ENCODE measurements at places on chromosomes 16 and 17.
A peak's percentile ranks its signal among the peaks of the same experiment; 100 is the strongest.

DNA sequence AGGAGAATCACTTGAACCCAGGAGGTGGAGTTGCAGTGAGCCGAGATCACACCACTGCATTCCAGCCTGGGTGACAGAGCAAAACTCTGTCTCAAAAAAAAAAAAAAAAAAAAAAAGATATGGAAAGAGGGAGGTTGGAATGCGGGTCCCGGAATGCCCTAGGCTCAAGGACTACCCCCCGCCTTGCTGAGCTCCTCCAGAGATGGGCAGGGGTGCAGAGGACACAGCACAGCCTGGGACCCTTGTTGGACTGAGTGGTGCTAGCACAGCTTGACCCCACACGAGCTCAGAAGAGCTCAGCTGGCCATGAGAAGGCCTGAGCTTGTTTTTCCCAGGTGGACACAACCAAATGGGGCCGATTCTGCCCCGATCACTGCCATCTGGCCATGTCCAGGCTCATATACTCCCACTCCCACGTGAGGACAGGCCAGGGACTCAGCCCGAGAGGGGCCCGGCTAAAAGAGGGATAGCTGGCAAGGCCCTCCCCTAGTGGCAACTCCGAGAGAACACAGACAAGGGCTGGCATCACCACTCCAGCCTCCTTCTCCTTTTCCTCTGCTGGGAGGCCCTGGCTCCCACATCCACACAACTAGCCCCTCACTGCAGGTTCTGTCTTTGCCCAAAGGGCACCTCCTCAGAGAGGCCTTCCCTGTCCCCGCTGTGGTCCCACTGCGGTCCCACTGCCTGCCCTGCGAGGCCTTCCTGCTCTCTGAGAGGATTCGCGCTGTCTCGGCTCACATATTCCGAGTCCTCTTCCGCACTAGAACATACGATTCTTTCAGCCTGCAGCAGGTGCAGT lies 11.0 kb downstream of the SGCA start:
- no peaks in the 10 kb centered on the region for H3K36me3 ChIP-seq
- no peak for DNase-seq
- peak overlapping the region; percentile 67 for H3K27ac ChIP-seq
- H3K4me3 ChIP-seq, result no peak overlapping the region

GRCh38 chr17:69430488-69430887 lies 16.0 kb downstream of the MAP2K6 start:
- H3K36me3 ChIP-seq, result no peaks in the 10 kb centered on the region
- H3K27me3 ChIP-seq, result no peaks in the 10 kb centered on the region
- H3K4me1 ChIP-seq, result peaks cover 43% of the 10 kb centered on the region
- no peak overlapping the region for H3K4me3 ChIP-seq
- no peak overlapping the region for H3K27ac ChIP-seq

GRCh38 chr17:81254955-81255717 lies 16.0 kb downstream of the NDUFAF8 start:
- no peaks in the 10 kb centered on the region for H3K27me3 ChIP-seq
- H3K4me3 ChIP-seq, result no peak overlapping the region
- no peaks in the 10 kb centered on the region for H3K36me3 ChIP-seq
- peaks cover 41% of the 10 kb centered on the region for H3K4me1 ChIP-seq

GRCh38 chr16:54437921-54438320 lies 151.3 kb upstream of the IRX3 start:
- H3K27ac ChIP-seq, result no peak overlapping the region
- no peaks in the 10 kb centered on the region for H3K4me1 ChIP-seq
- no peak for DNase-seq
- H3K27me3 ChIP-seq, result peaks cover 22% of the 10 kb centered on the region
- no peak overlapping the region for H3K4me3 ChIP-seq

DNA sequence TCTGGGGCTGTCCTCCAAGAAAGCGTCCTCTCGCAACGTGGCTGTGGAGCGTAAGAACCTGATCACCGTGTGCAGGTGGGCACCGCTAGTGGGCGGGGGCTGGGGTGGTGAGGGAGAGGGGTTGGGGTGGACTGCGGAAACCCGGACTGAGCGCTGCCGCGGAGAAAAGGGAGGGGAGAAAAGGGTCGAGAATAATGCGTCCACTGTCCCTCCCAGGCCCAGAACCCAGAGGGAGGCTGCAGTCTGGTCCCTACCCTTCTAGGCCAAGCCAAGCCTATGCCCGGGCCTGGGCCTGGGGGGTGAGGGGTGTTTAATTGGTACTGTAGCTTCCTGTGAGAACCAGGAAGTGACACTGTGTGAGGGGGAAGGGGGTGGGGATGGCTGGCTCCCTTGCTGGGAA lies 464 bp downstream of the RUNDC3A start:
- H3K36me3 ChIP-seq, result no peaks in the 10 kb centered on the region
- H3K4me1 ChIP-seq, result peaks cover 6% of the 10 kb centered on the region
- no peak overlapping the region for H3K27ac ChIP-seq
- peaks cover 64% of the 10 kb centered on the region for H3K27me3 ChIP-seq
- no peak for DNase-seq

- H3K4me3 ChIP-seq, result no peak overlapping the region
- no peaks in the 10 kb centered on the region for H3K27me3 ChIP-seq
- H3K27ac ChIP-seq, result no peak overlapping the region
- no peaks in the 10 kb centered on the region for H3K4me1 ChIP-seq
These were observed 99.4 kb upstream of the MYOCD start for GRCh38 chr17:12566291-12566690.

DNA sequence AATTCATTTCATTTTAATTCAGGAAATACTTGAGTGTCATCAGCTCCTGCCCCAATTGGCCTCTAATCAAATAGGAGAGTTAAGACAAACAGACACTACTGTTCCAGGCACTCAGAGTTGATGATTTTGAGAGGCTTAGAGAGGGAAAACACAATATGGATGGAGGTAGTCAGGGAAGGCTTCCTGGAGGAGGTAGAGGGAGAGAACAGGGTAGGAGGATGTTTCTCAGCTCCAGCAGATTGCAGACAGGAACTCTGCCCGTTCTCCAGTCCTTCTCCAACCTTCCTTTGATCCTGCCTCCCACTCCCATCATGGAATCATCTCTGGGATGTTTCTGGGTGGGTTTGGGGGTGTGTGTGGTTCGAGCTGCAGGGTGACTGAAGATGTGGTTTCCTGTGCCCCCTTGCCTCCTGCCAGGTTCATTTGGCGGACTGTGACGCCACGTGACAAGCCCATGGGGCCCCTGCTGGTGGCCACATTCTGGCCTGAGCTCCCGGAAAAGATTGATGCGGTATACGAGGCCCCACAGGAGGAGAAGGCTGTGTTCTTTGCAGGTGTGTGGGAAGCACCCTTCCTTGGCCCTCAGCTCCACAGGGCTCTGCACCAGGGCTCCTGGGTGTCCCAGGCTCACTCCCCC lies 12.2 kb upstream of the LPCAT2 start:
- no peak overlapping the region for H3K27ac ChIP-seq
- no peak for DNase-seq
- H3K27me3 ChIP-seq, result no peaks in the 10 kb centered on the region
- H3K36me3 ChIP-seq, result no peaks in the 10 kb centered on the region
- no peak overlapping the region for H3K4me3 ChIP-seq

- H3K36me3 ChIP-seq, result no peaks in the 10 kb centered on the region
- peak overlapping the region; percentile 94 for H3K4me3 ChIP-seq
- peak overlapping the region; percentile 100 for H3K27ac ChIP-seq
- peak; percentile 38 for DNase-seq
These were observed 1.7 kb downstream of the KANSL1 start for GRCh38 chr17:46191322-46192188.

Data from transverse colon (tissue), 4 donors.